ENCODE measurements at places on chromosomes 6 and 20. TPM values are rescaled to one million over a fixed set of nuclear protein-coding genes. Genes with fewer than 3 reads are reported as not detected.

GRCh38 chr6:109485266-109485935 lies 2.4 kb upstream of the ZBTB24 start:
- no peak for DNase-seq

The RNF5 gene
- total RNA-seq: 70.6 TPM

GRCh38 chr6:108118810-108119768 lies 44.5 kb upstream of the OSTM1 start:
- no peak for DNase-seq

DNA sequence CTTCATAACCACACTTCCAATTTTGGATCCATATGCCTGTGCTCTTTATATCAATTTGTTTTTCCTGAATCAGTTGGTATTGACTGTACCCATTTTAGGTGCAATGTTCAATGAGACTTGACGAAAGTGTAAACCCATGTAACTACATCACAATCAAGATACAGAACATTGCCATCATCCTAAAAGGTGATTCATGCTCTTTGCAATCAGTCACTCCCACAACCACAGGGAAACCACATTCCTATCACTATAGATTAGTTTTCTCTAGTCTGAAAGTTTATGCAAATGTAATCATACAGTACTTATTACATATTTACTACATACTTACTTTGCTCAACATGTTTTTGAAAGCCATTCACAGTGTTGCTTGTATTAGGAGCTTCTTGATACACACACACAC lies 167.4 kb downstream of the ADGRG6 start:
- DNase-seq: no peak

GRCh38 chr20:19074356-19074755 lies 138.1 kb upstream of the SLC24A3 start:
- no peak for DNase-seq

The B3GAT2 gene
- total RNA-seq: 82.5 TPM

The KCNK17 gene
- total RNA-seq: 0.66 TPM

GRCh38 chr6:25175196-25175595 lies 104.0 kb upstream of the CARMIL1 start:
- DNase-seq: no peak

- no peak for DNase-seq
Observed at GRCh38 chr6:122405417-122405816, 6.0 kb downstream of the HSF2 start.

DNA sequence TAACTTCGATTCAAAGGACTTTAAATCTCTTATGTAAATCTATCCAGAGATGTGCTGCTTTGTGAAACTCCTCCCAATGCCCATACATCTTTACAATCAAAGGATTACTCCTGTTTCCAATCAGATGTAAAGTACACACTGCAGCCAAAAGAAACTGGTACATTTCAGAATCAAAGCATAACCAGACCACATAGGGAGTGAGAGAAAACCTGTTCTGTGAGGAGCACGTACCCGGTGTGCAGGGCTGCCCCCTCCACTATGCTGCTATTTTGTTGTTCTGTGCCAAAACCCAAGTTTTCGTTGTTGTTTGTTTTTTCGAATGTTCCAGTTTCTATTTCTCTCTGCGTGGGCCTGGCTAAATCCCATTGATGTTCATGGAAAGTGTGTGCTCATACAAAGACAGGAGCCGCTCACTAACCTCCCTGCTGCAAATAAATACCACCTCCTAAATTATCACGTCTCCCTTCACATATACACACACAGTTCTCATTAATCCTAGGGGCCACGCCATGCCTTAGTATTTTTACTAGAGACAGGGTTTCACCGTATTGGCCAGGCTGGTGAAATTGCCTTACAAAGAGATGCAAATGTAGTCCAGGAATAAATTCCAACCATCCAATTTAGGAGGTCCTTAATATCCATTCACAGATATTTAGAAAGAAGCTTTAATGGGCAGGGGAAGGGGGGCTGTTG lies 52.9 kb downstream of the ATP9A start:
- DNase-seq: no peak

DNA sequence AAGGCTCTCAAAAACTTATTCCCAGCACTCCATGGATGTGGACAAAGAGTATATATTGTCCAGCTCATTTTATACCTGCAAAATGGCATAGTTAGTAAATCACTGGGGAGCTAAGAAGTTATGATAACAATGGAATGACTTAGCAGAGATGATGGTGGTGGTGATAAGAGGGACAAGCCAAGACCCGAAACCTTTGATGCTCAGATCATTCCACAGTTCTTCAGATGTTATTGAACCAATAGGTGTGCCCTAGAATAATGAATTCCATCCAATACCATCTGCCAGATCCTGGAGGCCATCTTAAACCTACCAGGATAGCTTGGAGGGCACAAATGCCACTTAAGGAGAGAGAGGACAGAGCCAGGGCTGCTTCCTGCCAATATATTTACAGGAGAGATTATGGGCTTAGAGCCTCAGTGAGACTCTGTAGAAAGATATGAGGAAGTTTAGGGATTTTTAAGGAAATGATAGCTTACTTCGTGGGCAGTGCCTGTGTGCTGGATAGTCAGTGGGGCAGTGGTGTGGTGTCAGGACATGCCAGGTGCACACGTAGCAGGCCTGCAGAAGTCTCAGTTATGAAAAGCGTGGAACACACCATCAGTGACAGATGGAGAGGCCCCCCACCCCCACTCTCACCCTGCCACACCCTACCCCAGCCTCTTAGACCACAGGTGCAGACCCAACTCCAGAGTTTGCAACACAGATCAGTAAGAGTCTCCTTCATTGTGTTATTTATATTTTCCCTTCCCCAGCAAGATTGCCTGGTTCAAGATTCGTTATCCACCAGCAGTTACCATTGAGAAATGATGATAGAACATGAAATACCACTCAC lies 209.7 kb upstream of the SUPT3H start:
- no peak for DNase-seq

The SLC16A10 gene
- 14.9 TPM for total RNA-seq

DNA sequence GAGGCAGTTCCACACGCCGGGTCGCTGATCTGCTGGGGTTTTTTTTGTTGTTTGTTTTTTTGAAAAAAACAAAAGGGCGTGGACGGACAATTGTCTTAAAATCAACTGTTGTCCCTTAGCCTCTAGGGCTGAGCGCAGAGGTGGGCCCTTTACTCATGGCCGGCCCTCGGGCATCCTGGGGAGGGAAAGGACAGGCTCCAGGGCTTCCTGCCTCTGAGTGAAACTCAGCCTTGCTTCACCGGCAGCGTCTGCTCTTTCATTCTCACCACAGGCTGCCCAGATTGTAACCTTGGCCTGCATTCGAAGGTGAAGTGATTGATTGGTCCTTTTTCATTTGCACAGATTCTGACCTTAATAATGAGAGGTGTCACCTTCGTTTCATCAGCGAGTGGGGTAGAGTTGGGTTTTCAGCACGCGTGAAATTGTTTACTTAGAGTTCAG lies 797 bp downstream of the SMIM13 start:
- peak; percentile 26 for DNase-seq

The NKAIN4 gene
- total RNA-seq: 38.7 TPM

GRCh38 chr20:58908221-58908620 lies 55.7 kb downstream of the GNAS start:
- no peak for DNase-seq

DNA sequence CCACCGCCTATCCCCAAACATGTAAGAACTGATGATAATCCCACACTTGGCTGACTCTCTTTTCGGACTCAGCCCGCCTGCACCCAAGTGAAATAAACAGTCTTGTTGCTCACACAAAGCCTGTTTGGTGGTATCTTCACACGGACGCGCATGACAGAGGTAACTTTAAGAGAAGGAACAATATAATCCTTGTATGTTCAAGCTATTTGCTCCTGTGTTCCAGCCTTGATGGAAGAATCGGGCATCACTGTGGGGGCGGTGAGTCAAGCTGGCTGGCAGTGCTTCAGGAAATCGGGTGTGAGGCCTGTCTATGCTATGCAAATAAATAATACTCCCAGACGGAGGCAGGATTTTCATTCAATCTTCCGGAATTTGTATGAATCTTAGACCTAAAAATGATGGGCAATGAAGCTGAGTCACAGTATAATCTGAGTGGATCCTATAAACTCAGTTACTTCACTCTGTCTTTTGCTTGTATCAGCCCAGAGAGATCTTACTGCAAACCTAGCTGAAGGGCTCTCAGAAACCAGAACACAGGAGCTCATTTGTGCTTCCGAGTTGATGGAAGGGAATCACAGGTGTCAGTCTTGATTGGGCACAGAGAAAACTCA lies 45.2 kb upstream of the NT5E start:
- no peak for DNase-seq

The GSTA2 gene
- total RNA-seq: not detected

DNA sequence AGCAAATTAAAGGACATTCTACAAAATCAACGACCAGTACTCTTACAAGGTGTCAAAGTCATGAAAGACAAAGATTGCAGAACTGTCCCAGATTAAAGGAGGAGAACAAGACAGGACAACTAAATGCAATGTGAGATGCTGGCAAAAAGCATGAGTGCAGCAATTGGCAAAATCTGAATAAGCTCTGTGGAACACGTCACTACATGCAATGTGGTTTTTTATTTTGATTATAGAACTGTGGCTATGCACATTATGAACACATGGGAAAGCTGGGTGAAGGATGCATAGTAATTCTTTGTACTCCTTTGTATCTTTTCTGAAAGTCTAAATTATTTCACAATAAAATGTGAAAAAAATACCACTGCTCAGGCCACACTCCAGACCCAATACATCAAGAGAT lies 509.4 kb downstream of the KIF16B start:
- DNase-seq: no peak

DNA sequence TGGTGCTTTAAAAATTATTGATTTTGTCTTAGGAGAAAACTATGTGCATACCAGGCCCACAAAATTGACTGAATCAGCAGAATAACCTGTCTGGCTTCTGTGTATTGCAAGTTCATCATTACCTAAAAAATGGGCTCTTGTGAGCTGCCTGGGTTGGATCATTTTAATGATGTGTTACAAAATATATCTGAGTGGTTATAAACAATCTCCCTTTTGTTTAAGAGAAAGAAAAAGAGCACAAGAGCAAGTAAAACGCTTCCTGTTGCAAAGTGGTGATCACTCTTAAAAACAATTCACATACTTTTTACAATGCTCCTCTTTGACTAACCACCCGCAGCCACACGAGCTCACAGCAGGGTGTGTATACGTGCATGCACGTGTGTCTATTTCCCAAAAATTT lies 335.1 kb downstream of the HDGFL1 start:
- DNase-seq: no peak

- no peak for DNase-seq
Observed at GRCh38 chr6:158812611-158813010, 6.6 kb downstream of the EZR start.

GRCh38 chr6:55937261-55937947 lies 62.0 kb upstream of the BMP5 start:
- no peak for DNase-seq

DNA sequence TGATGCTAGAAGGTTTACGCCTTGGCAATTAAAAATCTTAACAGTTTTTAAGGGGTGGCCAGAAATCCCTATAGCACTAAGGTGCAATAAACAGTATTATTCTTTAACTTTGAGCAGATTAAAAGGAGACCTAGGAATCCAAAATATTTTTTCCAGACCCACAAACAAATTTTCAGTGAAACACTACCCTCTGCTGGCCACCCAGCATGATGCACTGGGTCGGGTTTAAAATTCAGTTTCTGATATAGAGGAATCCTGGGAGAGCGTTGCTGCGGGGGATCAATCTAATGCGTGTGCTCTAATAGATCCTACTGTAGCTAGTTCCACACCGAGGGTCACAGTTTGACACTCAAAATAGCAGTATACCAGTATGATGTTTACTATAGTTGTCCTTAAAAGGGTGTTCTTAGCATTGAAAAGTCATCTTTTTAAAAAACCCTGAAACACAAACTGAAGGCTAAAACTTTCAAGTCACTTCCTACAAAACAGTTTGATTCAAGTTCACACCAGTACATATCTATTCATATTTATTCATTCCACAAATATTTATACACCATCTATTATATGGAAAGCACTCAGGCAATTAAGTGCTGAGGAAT lies 10.2 kb downstream of the UBE3D start:
- no peak for DNase-seq

All from spinal cord (tissue), 10 donors.